Left kidney (tissue), 8 donors: ENCODE measurements at places on chromosomes 4 and X. TPM values are rescaled to one million over a fixed set of nuclear protein-coding genes. Genes with fewer than 3 reads are reported as not detected.

Gene FDCSP
- 0.58 TPM for polyA plus RNA-seq

DNA sequence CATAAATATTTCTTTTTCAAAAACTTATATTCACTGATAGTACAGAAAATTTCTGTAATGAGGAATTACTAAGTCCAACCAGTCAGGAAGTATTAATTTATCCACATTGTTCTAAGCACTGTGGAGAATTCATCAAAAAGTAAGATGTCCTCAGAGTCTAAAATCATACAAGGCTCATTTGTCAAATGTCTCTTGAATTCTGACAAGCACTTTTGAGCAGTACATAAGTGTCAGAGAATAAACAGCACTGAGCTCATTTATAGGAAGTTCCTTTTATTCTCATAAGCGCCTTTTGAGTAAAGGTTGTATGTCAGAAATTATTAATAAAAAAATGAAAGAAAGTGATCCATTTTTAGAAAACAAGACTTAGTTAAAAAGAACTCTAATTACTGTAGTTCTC lies 523.2 kb upstream of the EPHA5 start:
- no peak for DNase-seq

- no peak for DNase-seq
These were observed 49.5 kb downstream of the IQCM start for GRCh38 chr4:149766135-149766534.

GRCh38 chr4:184439856-184440594 lies 34.3 kb downstream of the IRF2 start:
- DNase-seq = no peak

- DNase-seq = no peak
These were observed 100.5 kb downstream of the PHKA2 start for GRCh38 chrX:18883234-18883960.

GRCh38 chr4:184282251-184282713 lies 64.6 kb upstream of the ENPP6 start:
- DNase-seq = no peak

GRCh38 chrX:16077811-16078210 lies 45.6 kb upstream of the GRPR start:
- no peak for DNase-seq

GRCh38 chr4:5416637-5417036 lies 291.7 kb downstream of the EVC2 start:
- no peak for DNase-seq

Gene PNCK
- 7.5 TPM for polyA plus RNA-seq

DNA sequence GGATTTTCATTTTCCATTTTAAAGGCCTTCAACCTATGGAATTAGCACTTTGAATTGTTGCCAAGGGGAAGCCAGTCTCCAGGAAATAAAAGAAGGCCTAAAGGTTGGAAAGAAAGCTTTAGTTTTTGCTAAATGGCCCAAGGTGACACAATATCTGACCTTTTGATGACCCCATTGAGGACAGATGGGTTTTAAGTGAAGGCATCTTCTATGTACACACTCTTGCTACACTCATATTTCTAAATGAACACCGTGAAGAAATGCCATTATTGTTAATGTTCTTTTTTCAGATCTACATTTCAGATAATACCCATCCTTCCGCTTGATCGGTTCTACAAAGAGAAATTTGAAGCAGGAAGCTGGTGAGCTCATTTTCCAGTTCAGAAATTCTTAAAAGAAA lies 162.8 kb upstream of the POU3F4 start:
- DNase-seq = no peak

Gene EGF
- 3.6 TPM for polyA plus RNA-seq

DNA sequence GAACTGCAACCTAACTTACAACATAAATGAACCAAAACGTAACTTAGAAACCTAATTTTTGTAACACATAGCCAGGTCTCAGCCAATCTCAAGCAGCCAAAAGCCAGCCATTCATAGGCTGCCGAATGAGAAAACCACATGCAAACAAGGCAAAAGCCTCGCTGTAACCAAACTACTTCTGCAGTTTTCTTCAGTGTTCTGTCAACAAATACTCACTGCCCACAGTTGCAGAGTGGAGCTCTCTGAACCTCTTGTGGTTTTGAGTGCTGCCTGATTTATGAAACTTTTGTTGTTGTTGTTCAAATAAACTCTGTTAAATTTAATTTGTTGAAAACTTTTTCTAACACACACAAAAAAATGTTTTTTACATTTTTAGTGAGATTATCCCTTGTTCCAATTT lies 251.2 kb downstream of the PAPSS1 start:
- DNase-seq = no peak

DNA sequence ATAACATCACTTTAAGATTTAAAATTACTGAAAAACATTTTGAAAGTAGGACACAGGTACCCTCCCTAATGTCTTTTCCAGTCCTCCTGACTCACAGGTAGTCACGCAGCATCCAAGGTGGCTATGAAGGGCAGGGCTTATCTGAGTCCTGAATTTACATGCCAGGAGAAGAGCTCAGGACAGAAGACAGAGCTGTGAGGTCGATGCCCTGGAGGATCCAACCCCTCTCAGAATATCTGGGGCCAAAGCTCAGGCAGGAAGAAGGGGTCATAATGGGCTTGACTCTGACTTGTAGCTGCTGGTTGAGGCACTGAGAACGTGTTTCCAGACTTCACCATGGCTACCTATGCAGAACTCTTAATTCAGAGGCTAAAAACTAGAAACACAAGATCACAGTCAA lies 177.5 kb downstream of the AASDH start:
- DNase-seq = no peak

GRCh38 chrX:136920001-136920400 lies 39.5 kb upstream of the RBMX start:
- DNase-seq = no peak

GRCh38 chr4:23837371-23837770 lies 52.5 kb downstream of the PPARGC1A start:
- DNase-seq = no peak

DNA sequence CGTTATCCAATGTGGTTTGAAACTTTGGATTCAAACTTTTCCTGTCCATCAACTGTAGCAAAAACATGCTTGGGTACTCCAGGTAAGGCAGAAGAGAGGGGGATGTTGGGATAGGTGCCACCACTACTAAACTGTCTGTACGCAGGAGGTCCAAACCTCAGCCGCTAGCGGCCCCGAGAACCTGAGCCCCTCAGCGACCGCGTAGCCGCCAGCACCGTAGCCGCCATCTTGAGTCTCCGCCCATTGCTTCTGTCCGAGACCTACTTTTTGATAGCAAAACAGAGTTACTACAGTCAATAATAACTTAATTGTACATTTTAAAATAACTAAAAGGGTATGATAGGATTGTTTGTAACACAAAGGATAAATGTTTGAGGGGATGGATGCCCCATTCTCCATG lies 119.9 kb upstream of the GRID2 start:
- no peak for DNase-seq

- DNase-seq = no peak
These were observed 399.1 kb downstream of the INPP4B start for GRCh38 chr4:142447009-142447408.

DNA sequence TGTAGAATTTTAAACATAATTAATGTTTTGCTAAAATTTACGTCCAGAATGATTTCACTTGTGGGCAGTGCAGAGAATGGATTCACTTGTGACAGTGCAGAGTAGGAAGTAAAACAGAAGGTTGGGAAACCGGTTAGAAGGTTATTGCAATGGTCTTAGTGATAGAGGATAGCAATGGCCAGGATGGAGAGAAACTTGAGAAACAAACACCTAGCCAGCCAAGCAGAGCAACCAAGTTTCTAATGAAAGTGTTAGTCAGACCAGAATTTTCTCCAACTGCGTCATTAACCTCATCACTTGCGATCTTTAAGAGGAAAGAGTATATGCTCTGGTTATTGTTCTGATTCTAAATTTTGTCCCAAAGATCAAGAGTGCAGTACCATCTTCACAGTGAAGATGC lies 50.0 kb upstream of the TBC1D9 start:
- DNase-seq = no peak

Gene SLC34A2
- 27.6 TPM for polyA plus RNA-seq

DNA sequence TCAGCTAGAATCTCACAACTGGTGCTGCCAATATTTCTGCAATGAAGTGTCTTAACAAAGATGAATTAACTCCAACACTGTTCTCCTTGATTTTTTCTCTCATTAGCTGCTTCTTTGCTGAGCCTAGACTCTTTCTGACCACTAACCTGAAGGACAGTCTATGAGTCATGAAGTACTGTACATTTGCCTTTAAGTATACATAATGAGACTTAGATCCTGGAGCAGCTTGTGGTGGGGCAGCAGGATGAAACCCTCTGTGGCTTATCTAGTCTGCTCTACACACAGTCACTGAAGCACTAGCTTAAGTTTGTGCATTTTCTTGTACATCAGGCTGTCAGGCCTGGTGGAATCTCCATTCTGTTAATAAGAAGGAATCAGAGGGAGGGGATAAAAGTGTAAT lies 307.4 kb upstream of the SMIM31 start:
- no peak for DNase-seq

Gene SHROOM2
- 16.8 TPM for polyA plus RNA-seq

Gene DACH2
- 30.7 TPM for polyA plus RNA-seq

Gene ZFP92
- 0.80 TPM for polyA plus RNA-seq

- DNase-seq = no peak
These were observed 20.5 kb downstream of the RAB40A start for GRCh38 chrX:103498786-103499185.

Gene MAN2B2
- 16.4 TPM for polyA plus RNA-seq

GRCh38 chr4:801436-802124 lies 24.3 kb downstream of the CPLX1 start:
- DNase-seq = no peak

DNA sequence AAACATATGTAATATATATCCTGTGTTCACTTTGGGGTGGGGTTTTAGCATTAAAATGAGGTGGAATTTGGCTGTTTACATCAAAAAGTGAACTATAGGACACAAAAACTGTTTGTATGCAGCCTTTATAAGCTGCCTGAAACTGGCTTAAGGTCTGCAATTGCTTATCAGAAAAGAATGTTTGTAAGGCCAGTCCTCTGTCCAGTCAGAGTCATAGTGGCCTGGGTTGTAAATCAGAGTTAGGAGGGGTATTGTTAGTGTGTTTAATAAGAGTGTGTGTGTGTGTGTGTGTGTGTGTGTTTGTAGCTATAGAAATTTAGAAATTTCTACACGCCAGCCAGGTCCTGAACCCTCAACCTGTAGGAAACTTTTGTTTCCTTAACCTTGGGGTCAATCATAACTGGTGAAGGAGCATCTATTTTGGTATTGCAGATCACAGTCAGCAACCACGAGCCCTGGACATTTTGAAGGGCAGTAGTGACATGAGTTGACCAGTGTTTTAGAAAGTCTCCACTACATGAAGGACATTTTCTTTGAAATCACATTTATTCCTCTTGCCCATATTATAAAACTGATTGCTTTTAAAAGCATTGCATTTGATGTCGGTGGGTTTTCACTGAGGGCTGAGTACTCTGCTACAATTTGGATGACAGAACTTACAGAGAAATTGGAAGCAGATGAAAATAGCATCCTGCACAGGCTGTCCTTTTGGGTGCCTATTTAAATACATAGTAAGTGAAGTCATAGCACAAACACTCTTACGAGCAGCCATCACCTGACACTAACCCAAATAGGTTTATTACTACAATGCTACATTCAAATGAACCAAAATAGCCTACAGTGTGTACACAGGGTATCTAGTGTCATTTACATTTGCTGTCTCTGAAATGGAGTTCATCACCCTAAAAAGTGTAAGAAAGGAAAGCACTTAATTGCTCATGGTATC lies 11.2 kb upstream of the TMEM154 start:
- no peak for DNase-seq

Gene ZNF630
- 5.1 TPM for polyA plus RNA-seq

Gene CSAG3
- not detected for polyA plus RNA-seq

DNA sequence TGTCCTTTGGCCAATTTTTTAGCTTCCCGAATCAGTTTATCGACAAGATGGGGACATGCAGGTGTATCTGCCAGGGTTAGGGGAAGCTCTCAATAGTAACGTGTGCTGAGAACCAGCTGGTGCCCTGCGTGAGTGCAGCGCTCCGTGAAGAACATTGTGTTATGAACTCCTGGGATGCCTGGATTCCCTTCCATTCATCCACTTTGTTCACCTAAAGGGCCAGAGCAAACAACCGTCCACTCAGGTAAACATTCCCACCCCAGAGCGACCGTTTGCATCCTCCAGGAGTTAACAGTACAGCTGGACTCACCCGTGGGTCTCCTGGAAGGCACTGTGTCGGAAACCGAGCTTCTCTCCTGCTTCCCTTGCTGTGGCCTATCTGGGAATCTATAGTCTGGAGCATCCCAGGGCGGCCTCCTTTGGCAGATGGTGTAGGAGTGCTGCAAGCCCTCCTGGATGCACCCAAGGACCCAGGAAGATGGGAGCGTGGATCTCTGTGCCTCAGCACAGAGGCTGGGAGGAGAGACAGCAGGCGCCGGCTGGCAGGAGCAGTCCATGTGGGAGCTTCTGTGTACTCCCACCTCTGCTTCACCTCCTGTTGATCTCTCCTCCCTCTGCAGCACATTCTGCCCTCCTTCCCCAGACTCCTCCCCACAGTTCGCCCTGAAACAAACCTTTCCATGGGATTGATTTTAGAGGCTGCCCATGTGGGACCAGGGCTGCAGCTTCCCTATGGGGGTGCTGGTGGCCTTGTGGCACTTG lies 62.7 kb downstream of the SHROOM2 start:
- no peak for DNase-seq

DNA sequence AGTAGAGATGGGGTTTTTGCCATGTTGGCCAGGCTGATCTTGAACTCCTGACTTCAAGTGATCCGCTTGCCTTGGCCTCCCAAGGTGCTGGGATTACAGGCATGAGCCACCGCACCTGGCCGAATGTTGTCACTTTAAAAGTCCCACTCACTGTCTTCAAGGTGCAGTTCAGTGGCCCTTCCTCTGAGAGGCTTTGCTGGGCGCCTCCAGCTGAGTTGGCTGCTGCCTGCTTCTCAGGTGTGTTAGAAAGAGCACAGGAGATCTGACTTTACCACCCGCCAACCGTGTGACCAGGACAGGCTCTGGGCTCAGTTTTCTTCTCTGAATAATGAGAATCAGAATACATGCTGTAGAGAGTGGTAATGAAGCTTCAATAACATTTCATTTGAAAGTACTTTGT lies 207.4 kb downstream of the CEP135 start:
- no peak for DNase-seq

DNA sequence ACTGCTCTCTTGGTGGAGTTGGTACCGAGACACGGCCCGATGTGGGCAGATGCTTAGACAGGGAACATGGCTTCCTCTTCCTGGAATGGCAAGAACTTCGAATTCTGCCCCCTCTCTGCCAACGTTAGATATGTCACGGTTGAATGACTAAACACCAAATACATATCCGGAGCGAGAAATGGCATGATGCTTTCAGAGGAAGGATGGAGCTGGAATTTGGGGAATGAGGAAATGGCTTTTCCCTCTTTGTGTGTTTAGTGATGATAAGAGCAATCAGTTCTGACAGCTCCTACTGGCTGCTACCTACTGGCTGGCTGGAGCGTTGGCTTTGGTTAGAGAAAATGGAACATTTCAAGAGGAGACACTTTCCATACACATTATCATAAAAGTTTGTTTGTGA lies 140.0 kb downstream of the DHRSX start:
- no peak for DNase-seq
